ENCODE measurements at places on chromosomes 7 and 10. TPM values are rescaled to one million over a fixed set of nuclear protein-coding genes. Genes with fewer than 3 reads are reported as not detected.

Gene AEBP1
- 228 TPM for total RNA-seq

Gene FAM170B
- not detected for total RNA-seq

Gene NKX1-2
- total RNA-seq: not detected

Gene RASSF4
- 12.1 TPM for total RNA-seq

Gene SOSTDC1
- total RNA-seq: not detected

Gene CUBN
- total RNA-seq: 2.2 TPM

Gene WNT8B
- not detected for total RNA-seq

Gene NEUROD6
- not detected for total RNA-seq

Gene EBLN1
- total RNA-seq: not detected

Gene HMX3
- total RNA-seq: not detected

Gene SFRP4
- 35.0 TPM for total RNA-seq

Gene HPSE2
- total RNA-seq: not detected
